Putamen (tissue), 1 donor: ENCODE measurements at places on chromosomes 3 and 15.

DNA sequence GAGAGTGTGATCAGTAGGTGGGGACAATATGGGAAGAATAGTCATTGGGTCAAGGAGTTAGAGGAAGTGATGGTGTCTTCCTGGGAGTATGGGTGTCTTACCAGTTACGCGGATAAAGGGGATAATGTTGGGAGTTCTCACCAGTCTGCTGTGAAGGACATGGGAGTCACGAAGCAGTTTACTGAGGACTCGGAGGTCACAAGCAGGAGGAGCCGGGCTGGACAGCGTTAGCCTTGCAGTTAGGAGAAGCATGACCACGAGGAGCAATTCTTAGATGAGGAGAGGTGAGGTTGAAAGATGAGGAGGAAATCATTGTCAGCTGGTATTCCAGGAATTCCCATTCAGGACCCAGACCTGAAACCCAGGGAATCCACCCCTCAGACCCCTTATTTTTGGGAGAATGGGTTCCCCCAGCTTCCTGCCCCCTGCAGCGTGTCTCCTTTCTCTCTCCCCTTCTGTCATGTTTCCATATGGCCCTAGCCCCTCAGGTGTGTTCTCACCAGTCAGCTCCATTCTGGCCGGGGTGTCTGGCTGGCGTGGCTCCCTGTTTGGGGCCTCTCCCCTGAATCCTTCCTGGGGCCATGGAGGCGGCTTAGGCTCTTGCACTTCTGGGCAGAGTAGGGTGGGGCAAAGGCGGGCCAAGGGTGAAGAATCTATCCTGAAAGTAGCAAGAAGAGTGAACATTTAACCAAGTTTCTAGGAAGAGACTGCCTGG, 2.1 kb downstream of the THPO start:
- DNase-seq, result no peak

DNA sequence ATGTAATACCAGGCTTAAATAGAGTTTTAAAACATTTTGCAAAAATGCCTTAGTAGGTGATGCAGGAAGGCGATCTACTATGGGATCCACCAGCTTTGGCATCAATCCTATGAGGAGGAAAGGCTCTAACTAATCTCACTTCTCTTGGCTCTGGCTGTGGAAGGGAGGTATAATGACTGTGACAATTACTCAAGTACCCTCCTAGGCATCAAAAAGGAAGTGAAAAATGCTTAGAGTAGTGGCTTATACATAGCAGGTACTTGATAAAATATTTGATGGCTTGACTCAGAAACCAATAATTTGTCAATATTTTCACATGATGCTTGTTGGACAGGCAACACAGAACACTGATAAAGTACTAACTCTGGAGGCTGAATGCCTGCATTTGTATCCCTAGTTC, 34.1 kb upstream of the SERPINI2 start:
- DNase-seq, result no peak

DNA sequence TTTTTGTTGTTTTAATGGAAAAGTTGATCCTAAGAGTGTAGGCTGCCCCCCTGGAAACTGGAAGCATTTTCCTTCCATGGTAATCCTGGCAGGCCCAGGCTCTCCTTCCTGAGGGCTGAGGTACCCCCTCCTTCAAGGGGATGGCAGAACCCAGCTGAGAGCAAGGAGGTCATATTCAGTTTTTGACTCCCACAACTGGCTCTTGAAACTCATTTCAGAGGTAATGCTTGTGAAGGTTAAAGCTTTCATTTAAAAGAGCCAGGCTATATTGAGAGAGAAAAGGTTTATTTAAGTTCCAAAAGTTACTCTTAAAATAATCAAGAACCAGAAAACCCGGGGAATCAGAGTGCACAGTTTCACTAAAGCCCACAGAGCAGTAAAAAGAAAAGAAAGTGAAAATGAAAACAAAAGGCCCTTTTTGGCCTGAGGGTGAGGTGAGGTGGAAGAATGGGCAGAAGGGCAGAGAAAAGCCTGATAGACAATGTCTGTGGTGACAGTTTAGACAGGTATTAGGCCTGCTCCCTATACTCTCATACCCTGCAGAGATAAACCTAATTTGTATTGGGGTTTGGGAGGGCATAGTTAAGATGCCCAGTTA, 47.0 kb upstream of the RBP1 start:
- no peak for DNase-seq

- no peak for DNase-seq
Observed at GRCh38 chr3:167445491-167445890, 28.4 kb downstream of the SERPINI2 start.

DNA sequence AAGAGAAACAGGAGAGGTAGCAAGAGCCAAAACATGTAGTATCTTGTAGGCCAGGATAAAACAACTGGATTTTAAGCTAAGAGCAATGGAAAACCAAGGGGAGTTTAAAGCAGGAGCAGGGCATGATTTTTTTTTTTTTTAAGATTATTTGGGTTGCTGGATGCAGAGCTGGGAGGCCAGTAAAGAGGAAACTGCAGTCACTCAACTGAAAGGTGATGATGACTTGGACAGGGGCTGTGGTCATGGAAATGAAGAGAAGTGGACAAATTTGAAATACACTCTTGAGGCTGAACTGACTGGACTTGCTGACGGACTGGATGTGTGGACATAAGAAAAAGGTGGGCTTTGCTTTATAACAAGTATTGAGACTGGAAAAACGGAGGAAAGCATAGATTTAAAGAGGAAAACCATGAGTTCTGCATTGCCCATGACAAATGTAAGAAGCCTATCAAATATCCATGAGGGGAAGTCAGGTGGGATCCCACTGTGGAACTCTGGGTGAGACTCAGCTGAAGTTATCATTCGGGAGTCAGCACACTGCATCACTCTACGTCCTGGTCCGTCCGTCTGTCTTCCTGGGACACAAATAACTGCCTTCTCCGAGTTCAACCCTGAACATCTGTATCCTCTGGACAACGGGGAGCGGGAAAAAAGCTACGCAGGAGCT, 688 bp downstream of the XPC start:
- peak; percentile 3 for DNase-seq

DNA sequence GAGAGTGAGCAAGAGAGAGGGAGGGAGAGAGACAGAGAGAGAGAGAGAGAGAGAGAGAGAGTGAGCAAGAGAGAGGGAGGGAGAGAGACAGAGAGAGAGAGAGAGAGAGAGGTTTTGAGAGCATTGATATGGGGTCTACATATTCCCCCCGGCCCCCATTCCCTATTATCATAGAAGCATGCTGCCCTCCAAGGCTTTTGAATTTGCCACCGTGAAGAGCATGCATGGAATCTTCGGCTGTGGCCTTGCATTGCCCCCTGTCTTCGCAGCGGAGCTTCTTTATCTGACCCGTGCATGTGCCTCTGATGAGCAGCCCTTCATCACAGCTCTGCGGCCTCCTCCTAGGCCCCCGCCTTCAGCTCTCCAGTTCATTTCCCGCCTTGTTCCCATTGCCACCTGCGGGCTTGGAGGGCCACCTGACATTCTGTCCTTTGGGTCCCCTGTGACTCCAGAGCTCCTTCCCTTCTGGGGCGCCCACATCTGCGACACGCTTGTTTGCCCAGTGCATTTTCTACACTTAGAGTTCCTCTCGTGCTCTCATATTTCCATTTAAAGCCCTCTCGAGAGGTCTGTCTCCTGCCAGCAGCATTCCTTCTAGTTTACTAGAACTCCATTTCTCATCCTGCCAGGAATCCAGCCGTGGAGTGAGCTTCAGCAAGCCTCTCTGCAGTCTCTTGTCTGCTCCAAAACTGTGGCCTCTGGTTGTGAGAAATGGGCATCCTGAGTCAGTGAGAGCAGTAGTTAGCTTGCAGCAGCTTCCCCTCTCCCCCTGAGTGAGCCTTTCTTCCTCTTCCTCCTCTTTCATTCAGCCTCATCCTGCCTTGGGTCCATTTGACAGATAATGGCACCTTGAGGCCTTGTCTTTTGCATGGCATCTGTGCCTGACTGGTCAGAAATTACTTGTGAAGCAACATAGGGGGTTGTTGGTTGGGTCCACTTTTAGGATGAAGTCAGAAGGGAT, 25.3 kb downstream of the LPP start:
- DNase-seq, result no peak

- no peak for DNase-seq
Observed at GRCh38 chr3:43031485-43031884, 52.4 kb downstream of the GASK1A start.

DNA sequence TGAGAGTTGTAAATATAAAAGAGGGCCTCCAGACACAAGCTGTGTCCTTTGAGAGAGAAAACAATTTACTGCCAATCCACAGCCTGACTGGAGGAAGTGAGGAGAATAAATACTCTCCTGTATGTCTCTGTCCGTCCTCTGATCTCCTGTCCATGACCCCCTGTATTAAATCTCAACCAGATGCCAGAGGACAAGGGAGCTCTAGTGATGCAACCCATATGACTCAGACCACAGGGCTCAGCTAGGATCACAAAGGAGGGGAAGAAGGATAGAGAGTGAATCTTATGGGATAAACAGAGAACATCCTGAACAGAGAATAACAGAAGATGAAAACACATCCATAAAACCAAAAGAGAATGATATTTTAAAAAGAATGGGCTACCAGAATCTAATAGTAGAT, 482.6 kb downstream of the PLOD2 start:
- DNase-seq, result no peak

DNA sequence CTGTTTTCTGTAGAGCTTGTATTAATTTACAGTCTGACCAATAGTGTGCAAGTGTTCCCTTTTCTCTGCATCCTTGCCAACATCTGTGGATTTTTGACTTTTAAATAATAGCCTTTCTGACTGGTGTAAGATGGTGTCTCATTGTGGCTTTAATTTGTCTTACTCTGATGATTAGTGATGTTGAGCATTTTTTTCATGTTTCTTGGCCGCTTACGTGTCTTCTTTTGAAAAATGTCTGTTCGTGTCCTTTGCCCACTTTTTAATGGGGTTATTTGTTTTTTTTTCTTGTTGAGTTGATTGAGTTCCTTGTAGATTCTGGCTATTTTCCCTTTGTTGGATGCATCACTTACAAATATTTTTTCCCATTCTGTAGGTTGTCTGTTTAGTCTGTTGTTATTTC, 7.6 kb upstream of the ACOX2 start:
- no peak for DNase-seq

DNA sequence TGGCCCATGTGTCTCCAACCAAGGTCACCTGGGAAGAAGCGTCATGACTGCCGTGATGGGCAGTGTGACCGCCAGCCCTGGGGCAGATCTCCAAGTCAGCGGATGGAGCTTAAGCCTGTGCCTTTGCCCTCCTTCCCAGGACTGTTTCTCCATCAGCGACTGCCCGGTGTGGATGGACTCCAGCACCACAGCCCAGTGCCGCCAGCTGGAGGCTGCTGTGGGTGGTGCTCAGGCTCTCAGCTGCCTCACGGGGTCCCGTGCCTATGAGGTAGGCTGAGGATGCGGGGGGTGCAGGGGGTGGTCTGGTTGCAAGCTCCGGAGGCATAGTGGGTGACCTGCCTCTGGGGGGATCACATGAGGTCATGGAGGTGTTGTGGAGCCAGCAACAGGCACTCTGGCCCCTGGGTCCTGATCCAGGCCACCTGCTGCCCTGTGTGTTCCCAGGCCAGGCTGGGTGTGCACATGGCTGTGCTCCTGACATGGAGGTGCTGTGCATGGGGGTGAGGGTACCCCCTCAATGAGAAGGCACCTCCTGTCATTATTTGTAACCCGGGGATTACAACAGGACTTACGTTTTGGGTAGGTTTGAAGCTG, 19.0 kb downstream of the XYLB start:
- DNase-seq, result no peak

GRCh38 chr3:81740731-81741130, 20.7 kb downstream of the GBE1 start:
- no peak for DNase-seq

- no peak for DNase-seq
Observed at GRCh38 chr3:106376016-106376570, 507.3 kb upstream of the CBLB start.

DNA sequence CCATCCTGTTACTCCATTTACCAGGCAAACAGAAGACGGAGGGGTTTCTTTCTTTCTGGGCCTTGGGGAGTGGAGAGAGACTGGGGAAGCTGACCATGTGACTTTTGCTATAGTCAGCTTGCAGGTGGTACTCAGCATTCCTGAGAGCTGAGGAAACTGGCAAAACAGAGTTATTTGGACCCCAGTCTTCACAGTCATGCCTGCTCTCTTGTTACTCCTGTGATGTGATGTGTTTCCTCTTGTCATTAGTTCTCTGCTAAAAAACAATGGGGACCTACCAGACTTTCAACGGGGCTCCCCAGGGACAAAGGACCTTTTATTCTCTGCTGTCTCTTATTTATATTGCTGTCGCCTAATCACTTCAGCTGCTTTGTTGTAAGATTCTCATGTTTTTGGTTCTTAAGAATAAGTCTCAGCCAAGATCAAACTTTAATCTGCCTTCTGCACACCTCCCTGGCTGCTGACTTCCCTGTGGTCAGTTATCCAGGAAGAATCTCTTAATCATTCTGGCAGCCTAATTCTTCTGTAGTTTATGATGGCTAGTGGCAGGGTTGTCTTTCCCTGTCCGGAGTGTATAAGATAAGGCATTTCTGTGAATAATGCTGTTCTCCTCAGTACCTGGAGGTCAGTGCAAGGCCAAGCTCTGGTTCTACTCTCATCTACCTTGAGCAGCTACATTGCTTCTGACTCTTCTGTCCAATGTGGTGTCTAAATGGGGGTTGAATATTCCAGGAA, 8.8 kb downstream of the STARD9 start:
- DNase-seq, result peak; percentile 79

GRCh38 chr3:126569390-126569975, 10.8 kb upstream of the C3orf22 start:
- no peak for DNase-seq

DNA sequence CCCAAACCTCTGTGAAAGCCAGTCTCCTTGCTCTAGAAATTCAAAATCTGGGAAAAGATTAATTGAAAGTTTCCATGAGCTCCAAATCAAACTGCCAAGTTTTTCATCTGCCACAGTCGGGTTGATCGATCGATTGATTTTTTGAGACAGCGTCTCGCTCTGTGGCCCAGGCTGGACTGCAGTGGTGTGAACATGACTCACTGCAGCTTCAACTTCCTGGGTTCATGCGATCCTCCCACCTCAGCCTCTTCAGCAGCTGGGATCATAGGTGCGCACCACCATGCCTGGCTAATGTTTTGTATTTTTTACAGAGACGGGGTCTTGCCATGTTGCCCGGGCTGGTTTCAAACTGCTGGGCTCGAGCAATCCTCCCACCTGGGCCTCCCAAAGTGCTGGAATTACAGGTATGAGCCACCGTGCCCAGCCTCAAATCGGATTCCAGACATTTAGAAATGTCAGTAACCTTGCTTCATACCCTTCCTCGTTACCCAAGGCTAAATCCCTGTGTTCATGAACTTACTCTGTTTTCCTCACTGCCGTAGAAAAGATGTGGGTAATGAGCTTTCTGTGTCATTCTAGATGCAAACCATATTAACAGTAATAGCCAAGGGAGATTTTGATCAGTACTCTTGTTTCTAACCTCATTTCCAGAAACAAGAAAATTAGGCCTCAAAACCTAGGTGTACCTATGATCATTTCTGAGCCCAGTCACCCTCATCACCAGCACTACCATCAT, 105.9 kb upstream of the AKAP13 start:
- DNase-seq, result no peak

GRCh38 chr15:95793231-95793630, 537.3 kb upstream of the NR2F2 start:
- no peak for DNase-seq
